ENCODE measurements at places on chromosomes 3 and 15. TPM values are rescaled to one million over a fixed set of nuclear protein-coding genes. Genes with fewer than 3 reads are reported as not detected.

Gene TTLL13
- total RNA-seq, result 0.71 TPM

Gene SLC30A4
- total RNA-seq, result 12.3 TPM

Gene KLHL6
- total RNA-seq, result 4.7 TPM

Gene BSN
- total RNA-seq, result 0.62 TPM

Gene C3orf85
- not detected for total RNA-seq

Gene TRA2B
- 104 TPM for total RNA-seq

Gene DNAH12
- total RNA-seq, result 0.80 TPM

Gene GNB5
- 12.8 TPM for total RNA-seq

Gene STAB1
- total RNA-seq, result 256 TPM

Gene PPP1R14D
- total RNA-seq, result not detected

Gene MYO5A
- total RNA-seq, result 30.2 TPM

Gene UCN2
- not detected for total RNA-seq

- no peak for DNase-seq
Observed at GRCh38 chr3:178483704-178484103, 52.5 kb upstream of the KCNMB2 start.

DNA sequence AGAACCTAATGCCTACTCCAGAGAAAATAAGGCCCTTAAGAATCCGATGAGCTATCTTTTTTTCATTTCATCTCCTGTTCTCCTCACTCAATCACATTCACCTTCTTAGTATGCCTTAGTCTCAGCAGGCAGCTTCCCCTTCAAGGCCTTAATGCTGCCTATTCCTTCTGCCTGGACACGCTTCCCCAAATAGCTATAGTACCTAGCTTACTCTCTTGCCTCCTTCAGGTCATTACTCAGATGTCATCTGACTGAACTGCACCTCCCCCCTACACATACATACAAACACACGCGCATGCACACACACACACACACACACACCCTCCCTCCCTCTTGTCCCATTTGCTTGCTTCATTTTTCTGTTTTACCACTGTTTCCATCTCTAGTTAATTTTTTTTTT lies 191.5 kb upstream of the MLF1 start:
- DNase-seq, result no peak

DNA sequence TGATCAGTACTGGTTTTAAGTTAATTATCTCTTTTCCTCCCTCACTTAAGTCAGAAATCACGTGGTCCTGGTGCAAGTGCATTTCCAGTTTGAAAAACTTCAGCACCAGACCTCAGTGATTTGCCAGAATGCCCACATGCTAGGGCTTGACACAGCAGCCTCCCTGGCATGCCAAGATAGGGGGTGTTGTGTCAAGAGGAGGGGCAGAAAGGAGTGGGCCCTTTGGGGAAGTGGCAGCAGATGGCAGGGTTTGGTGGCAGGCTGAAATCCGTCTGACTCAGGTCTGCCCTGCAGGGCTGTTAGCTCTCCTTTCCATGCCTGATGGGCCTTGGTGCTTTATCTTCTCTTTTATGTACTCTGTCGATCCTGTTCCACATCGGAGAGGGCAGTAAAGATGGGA lies 23.4 kb downstream of the PXK start:
- DNase-seq, result no peak

DNA sequence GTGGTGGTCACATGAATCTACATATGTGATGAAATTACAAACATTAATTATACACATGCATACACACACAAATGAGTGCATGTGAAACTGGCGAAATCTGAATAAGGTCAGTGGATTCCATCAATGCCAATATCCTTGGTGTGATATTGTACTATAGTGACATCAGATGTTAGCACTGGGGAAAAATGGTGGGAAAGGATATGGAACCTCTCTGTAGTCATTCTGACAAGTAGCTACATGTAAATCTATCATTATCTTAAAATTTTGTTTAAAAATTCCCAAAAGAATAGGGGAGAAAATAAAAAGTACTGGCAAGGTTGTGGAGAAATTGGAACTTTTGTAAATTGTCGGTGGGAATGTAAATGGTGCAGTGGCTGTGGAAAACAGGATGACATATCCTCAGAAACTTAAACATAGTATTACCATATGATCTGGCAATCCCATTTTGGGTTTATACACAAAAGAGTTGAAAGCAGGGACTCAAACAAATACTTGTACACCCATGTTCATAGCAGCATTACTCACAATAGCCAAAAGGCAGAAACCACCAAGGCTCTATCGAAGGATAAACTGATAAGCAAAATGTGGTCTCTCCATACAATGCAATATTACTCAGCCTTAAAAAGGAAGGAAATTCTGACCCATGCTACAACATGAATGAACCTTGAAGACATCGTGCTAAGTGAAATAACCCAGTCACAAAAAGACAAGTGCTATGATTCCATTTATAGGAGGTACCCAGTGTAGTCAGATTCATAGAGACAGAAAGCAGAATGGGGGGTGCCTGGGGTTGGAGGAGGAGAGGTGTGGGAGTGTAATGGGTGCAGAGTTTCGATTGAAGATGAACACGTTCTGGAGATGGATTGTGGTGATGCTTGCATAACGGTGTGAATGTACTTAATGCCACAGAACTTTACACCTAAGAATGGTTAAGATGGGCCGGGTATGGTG lies 25.3 kb upstream of the HRH1 start:
- no peak for DNase-seq

DNA sequence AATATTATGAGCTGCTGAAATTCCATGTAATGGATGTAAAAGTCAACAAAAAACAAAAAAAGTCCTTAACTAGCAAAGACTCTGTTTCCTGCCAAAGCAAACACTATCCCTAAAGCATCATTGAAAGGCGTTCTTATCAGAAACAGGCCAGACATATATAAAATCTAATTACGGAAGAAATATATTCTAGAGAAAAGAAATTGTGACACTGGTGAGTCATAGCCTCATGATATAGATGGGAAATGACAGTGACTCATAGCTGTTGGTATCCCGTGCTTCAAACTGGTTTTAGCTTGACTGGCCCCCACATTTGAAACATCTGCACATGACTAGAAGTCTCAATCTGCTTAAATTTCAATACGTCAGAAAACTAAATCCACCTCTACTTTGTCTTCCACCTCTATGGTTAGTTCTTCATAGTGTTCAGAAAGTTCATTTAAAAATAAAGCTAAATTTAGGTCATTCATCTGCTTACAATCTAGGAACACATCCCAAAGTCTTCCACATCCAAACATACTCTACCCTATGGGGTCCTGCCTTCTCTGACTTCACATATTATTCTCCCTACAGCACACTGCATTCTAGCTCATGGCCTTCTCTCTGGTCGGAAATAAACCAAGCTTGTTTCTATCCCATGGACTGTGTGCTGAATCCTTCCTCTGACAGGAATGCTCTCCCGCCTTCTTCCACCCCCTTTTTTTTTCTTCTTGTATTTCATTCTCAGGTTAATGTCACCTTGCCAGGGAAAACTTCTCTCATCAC lies 456.3 kb upstream of the ARRDC4 start:
- no peak for DNase-seq

GRCh38 chr3:18302517-18302916 lies 122.6 kb downstream of the SATB1 start:
- no peak for DNase-seq

DNA sequence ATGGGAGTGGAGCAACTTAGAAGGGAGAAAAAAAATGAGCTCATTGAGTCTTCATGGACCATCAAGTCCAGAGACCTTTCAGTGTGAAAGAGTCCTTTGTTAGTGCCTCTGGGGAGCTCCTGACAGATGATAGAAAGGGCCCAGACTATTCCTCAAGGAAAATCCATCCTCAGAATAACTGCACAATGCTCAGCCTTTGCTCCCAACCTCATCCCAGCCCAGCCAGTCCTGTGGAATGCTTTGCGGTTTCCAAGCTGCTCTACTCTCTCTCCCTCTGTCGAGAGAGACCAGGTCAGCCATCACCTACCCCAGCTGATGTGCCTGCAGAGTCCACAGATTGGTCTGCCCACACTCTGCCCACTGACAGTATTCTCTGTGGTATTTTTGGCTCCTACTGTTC lies 406.2 kb downstream of the MFSD1 start:
- no peak for DNase-seq

DNA sequence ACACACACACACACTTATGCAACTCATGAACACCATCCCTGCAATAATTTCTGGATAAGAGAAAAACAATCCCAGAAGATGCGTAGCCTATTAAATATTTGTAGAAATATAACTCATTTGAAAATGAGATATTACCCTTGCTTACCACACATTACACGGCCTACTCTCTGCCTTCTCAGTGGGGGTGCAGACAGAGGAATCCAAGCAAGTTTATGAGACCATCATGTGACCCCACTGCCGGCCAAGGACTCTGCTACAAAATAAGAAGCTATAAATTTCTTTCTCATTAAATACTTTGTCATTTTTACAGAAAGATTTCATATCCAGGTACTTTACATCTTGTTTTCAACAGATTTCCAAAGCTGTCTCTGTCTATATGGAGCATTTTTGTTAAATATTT lies 286.3 kb downstream of the ZNF385D start:
- no peak for DNase-seq

DNA sequence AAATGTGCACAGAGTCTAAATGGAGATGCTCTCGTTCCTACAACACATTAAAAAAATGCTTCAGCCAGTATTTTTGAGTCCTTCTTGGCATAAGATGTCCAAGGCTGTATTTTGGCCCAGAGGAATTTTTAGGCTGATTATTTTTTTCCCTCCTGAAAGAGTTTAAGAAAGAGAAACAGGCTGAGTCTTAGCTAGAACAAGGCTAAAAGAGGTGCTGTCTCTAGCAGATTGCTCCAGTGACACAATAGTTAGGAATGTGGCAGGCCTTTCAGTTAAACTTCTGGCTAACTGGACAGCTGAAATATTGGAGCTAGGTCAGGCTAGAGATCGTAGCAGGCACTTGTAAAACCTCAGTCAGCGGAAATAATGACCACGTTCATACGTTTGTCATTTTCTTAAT lies 271.4 kb upstream of the RARB start:
- no peak for DNase-seq

DNA sequence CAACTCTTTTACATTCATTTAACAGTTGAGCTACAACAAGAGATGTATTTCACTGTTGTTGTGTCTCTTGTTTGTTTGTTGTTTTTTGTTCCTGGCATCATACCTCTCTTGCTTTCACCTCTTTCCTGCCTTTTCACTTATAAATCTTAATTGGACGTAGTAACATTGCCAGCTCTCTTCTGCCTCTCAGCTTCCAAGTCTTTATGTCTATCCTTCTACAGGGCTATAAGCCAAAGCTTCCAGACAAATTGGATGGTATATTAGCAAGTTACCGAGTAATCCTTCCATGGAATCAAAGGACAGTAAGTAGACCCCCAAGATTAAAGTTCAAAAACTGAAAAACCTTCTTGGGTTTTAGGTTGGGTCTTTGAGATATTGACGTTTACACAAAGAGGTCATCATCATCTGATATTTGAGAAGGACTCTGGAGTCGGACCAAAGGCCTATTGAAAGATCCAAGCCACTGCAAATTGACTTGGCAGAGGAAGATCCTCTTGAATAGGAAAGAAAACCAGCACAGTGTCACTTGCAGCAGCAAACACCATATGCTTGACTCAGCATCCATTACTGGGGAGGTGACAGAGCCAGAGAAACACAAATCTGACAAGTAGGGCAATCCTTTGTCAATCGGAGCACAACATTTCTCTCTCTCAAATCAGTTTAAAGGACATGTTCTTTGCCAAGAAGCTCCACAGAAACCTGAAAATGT lies 648.5 kb upstream of the NR2F2 start:
- DNase-seq, result no peak

- no peak for DNase-seq
Observed at GRCh38 chr15:67089217-67090193, 24.1 kb downstream of the SMAD3 start.

DNA sequence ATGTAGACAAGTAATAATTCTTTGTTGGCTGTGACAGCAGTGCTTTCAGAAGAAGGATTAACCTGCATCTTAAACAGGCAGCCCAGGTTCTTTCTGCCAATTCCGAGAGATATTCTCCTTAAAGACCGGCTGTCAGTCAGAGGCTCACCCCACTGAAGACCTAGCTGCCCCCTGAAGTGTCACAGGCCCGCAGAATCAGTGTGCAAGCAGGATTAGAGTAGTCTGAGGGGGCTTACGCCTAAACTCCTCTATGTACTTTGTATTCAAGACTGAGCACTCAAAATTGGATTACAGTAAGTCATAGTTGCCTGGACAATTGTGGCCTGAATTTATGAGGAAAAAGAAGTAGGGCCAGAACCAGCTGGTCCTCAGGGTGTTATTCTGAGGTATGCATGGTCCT lies 342.9 kb downstream of the CLSTN2 start:
- DNase-seq, result no peak

DNA sequence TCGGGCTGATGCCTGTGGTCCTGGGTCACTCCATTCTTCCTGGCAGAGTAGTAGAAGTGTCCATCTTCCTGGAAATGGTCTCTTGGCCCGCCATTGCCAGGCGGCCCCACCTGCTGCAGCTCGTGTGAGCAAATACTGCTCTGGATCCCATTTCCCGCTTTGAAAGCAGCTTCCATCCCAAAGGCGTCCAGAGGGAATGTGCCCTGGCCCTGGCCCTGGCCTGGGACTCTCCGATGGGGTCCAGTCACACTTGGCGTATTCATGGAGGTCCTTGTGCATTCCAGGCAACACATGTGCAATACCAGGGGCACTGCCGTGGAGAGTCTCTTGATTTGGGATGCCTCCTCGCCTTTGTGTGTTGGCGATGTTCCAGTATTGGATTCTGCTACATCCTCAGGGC lies 111.1 kb downstream of the SNRPN start:
- DNase-seq, result no peak

GRCh38 chr15:99343881-99344551 lies 92.7 kb downstream of the LRRC28 start:
- DNase-seq, result no peak

- no peak for DNase-seq
Observed at GRCh38 chr3:105324951-105325350, 41.8 kb upstream of the ALCAM start.

GRCh38 chr3:10876661-10877060 lies 60.6 kb downstream of the SLC6A11 start:
- DNase-seq, result no peak

- DNase-seq, result no peak
Observed at GRCh38 chr3:5036858-5037257, 57.6 kb downstream of the BHLHE40 start.

- no peak for DNase-seq
Observed at GRCh38 chr15:92304223-92304975, 89.3 kb upstream of the ST8SIA2 start.

- peak; percentile 95 for DNase-seq
Observed at GRCh38 chr3:45995236-45996192, at the start of gene FYCO1. TSS of gene FYCO1 (minus strand) at chr3:45995824. CDS start at chr3:45984910, 10,914 bp downstream.

DNA sequence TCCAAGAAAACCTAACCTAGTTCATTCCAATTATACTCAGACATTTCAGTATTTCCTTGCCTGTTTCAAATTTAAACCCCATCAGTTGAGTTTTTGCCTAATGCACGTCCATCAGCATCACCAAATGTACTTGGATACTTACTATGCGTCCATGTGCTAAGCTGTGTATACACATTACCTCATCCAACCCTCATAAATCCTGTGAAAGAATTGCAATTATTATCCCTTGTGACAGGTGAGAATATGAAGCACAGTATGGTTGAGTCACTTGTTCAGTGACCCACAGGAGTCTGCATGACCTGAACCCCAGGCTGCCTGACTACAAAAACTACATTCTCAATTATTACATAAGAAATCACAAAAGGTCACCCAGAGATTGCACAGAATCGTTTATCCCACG lies 2.5 kb downstream of the OR5K2 start:
- no peak for DNase-seq

- DNase-seq, result no peak
Observed at GRCh38 chr3:119357190-119357589, 63.0 kb downstream of the ARHGAP31 start.

Measured in sciatic nerve (tissue), 2 donors.